ENCODE measurements at places on chromosomes 1 and 21. TPM values are rescaled to one million over a fixed set of nuclear protein-coding genes. Genes with fewer than 3 reads are reported as not detected.

- no peak for DNase-seq
Observed at GRCh38 chr1:78060857-78061563, 15.2 kb downstream of the GIPC2 start.

- peak; percentile 23 for DNase-seq
Observed at GRCh38 chr1:30374400-30375070, 348.9 kb downstream of the MATN1 start.

- DNase-seq = no peak
Observed at GRCh38 chr1:109290998-109291397, 8.1 kb upstream of the PSRC1 start.

GRCh38 chr1:108718927-108719655 lies 6.4 kb downstream of the FNDC7 start:
- DNase-seq = no peak

DNA sequence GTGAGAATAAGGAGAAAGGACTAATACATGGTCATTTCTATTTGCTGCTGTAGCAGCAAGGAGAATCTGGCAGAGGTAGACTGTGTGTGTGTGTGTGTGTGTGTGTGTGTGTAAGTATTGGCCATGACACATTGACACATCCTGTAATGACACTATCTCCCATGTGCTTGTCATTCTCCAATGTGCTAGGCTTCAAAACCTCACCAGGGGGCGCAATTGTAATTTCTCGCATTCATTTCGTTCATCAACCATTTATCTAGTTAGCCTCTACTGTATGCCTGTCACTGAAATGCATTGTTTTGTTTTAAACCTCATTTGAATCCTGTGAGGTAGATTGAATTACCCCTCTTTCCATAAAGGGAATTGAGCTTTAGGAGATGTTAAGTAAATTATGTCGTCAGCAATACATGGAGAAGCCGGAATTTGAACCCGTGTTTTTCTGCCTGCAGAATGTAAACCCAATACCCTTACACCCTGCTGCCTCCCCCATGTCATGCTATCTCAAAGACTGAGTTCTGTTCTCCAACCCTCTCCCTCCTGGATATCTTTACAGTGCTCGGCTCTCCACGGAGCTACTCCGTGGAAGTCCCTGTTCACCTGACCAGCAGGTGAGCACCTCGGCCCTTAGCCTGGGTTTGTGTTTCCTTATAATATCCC lies 100.8 kb downstream of the UCK2 start:
- DNase-seq = no peak

DNA sequence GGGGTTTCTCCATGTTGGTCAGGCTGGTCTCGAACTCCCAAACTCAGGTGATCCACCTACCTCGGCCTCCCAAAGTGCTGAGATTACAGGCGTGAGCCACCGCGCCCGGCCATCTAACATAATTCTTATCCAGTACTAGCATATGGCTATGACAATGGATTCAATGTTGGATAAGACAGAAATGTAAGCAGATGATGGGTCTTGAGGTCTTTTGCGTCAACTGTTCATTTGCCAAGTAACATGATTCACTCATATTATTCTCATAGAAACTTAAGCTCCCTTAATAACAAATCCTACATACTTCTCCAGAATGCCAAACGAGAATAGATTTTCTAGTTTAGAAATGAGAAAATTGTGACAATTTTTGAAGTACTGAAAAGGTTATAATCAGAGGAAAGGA lies 170.3 kb downstream of the RGS7 start:
- no peak for DNase-seq

DNA sequence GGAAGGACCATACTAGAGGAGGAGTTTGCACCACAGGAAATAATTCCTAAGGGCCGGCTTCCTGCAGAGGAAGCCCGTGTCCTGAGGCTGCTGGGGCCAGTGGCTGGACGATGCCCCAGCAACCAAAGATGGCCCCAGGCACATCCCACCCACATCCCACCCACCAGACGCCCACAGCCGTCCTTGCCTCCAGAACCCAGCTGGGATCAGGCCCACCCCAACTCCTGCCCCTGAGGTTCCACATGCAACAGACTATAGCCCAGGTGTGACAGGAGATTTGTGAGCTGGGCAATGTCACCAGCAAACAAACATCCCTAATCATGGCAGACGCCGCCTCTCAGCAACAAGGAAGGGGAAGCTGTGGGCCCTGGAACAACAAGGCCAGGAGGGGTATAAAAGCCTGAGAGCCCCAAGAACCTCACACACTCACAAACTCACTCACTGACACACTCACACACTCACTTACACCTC lies at the start of gene KRTAP10-9:
KRTAP10-9 (plus strand) TSS at position 421 of the 471 bp plus-strand sequence. CDS start 79 bp downstream, outside the sequence.
- DNase-seq = no peak

DNA sequence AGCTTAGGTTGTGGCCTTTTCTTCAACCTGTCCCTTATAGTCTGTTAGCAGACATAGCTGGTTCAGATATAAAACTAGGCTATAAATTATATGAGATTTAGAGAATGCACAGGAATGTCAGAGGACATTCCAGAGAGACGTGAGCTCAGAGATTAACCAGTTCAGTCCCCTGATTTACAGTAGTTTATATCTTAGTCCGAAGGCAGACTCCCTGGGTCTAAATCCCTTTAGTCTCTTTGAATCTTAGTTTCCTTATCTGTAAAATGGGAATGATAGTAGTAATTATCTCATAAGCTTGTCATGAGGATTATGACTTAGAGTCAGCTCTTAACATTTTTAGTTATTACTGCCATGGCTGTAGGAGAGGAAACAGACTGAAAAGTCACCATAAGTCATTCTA lies 45.5 kb upstream of the PLXNA2 start:
- no peak for DNase-seq

The SPATA46 gene
- not detected for total RNA-seq

The ILDR2 gene
- 1.6 TPM for total RNA-seq

DNA sequence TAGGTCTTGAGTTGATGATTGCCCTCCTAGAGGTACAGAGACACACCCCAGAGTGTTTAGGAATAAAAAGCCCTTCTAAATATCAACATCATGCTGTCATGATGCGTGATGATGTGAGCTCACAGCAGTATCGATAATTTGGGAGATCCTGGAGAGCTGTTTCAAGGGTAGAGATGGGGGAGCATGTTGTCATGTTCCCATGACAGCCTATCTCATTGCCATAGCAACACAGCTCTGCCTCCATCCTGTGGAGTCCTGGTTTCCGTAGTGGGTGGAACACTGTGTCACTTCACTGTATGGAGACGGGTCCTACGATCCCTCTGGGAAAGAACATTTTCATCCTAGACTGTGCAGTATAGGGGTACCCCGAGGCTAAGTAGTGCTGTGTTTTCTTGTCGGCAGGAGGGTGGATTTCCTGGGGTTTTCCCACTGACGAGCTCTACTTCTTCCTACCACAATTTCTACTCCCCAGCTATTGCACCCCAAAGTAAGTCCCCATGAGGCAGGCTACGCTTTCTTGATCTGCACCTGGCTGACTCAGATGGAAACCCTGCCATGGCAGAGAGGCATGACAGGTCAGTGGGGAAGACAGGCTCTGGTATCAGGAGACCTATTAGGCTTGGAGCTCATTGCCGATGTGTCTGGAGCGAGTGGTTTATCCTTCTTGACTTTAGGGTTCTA lies 7.2 kb downstream of the KISS1 start:
- peak; percentile 13 for DNase-seq

DNA sequence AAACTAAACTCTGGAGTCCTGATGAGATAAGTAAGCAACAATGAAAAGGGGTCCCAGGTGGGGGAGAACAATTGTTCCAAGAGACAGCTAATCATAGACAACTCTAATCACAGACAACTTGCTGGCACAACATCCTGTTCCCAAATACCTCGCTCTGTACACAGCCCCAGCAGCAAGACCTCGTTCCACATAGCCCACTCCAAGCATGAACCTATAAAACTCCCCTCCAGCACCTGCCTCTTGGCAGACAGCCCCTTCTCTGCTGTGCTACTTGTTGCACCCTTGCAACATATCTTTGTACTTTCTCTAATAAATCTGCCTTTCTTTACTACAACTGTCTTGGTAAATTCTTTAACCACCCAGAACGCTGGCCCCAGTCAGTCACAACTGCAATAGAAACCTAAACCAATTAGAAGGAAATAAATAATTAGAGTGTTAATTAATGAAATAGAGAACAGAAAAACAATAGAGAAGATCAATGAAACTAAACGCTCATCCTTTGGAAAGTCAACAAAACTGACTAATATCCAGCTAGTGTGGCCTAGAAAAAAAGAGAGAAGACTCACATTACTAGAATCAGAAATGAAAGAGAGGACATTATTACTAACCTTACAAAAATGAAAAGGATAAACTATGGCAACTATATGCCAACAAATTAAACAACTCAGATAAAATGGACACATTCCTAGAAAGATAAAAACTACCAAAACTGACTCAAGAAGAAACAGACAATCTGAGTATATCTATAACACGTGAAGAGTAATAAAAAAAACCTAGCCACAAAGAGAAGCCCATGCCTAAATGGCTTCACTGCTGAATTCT lies 36.1 kb downstream of the LRRC40 start:
- DNase-seq = no peak

The WNT3A gene
- not detected for total RNA-seq

DNA sequence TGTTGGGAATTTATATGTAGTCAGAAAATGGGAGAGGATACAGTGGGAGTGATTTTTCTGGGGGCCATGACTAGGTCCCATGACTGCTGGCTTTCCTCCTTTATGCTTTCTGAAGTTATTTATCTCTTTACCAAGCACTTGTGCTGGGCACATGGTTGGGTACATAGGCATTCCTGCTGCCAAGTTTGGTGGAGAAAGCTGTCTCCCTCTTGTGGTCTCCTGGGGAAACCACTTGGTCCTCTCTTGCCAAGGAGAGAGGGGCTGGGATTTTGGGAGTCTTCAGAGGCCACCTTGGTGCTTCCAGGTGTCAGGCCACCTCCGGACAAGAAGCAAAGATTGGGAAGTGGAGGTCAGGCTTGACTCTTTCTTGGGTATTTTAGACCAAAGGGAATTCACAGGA lies 120.2 kb upstream of the KCNE2 start:
- DNase-seq = peak; percentile 48

DNA sequence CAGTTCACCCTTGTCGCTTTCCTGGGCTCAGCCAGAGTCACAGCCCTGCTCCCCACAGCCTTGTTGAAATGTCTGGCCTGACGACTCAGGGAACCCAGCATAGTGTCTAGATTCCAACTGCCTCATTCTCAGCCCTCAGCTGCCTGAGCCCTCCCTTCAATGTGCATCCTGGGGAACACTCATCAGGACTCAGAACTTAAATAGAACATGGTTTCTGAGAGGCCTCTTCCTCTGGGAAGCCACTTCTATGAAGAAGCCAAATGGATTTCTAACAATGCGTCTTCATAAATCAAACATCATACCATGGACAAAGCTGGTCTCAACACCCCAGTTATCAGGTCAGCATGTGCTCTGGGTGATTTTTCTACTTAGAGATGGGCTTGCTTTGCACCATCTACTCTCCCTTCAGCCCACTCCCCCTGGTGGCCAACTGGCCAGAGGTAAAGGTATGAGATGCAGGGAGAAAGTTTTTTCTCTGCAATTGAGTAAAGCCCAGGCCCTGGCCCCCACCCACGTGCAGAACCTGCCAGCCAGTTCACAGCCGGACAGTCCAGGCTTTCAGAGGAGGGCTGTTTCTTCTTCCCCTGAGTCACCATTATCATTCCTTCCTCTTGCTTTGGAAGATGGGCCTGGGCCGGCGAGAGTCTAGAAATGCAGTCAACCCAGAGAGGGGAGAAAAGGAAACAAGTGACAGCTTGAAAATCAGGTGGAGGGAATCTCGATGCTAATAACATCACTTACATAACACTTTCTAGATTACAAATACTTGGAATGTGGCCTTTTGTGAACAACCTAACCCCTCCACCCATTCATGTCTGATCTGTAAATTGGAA lies 32.1 kb downstream of the CD244 start:
- peak; percentile 89 for DNase-seq

The TSPAN2 gene
- 1.8 TPM for total RNA-seq

The LRRC7 gene
- 1.7 TPM for total RNA-seq

The RHCE gene
- total RNA-seq = not detected

- no peak for DNase-seq
Observed at GRCh38 chr1:21291964-21292363, 1.7 kb upstream of the ECE1 start.

DNA sequence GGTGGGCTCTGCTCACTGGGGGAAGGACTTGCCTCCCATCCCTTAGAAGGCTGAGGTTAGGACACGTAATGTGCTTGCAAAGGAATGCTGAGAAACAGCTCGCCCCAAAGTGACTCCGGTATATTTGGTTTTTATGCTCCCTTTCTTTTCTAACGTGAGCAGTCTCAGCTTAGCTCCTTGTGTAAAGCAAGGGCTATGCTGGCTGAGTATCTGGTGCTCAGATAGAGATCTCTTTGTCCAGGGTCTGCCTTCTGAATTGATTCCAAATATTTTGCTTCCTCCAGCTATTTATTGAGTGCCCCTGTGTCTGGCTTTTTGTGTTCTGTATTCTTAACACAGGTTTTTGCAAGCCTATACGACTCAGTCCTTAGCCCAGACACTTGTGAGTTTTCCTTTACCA lies 94.5 kb upstream of the ARTN start:
- DNase-seq = no peak

GRCh38 chr1:156655904-156656516 lies 14.1 kb downstream of the BCAN start:
- DNase-seq = no peak

- DNase-seq = no peak
Observed at GRCh38 chr1:49686107-49686506, 337.6 kb downstream of the AGBL4 start.

- DNase-seq = no peak
Observed at GRCh38 chr1:226424221-226425003, 16.5 kb upstream of the PARP1 start.

The ERG gene
- total RNA-seq = 5.1 TPM

Data from Peyer's patch (tissue), 4 donors.